ENCODE measurements at places on chromosomes 7 and 10. TPM values are rescaled to one million over a fixed set of nuclear protein-coding genes. Genes with fewer than 3 reads are reported as not detected.

Gene NXPH1
- not detected for polyA plus RNA-seq

Gene GARIN1A
- polyA plus RNA-seq: not detected

Gene TMEM273
- 7.9 TPM for polyA plus RNA-seq

Gene ELMO1
- polyA plus RNA-seq: 46.7 TPM

Gene GLI3
- polyA plus RNA-seq: not detected

Gene PHYH
- polyA plus RNA-seq: 19.6 TPM

Gene RTKN2
- not detected for polyA plus RNA-seq

Gene ZNF783
- polyA plus RNA-seq: 1.2 TPM

Gene UCN3
- polyA plus RNA-seq: not detected

Gene UCMA
- not detected for polyA plus RNA-seq

Gene DNAH11
- polyA plus RNA-seq: not detected

Gene PAX4
- polyA plus RNA-seq: not detected

Gene ADAM12
- 0.01 TPM for polyA plus RNA-seq

Gene ERVW-1
- polyA plus RNA-seq: not detected

Gene RPEL1
- not detected for polyA plus RNA-seq

Gene TNKS2
- 20.9 TPM for polyA plus RNA-seq
